Hindlimb muscle (tissue), 1 donor: ENCODE measurements at places on chromosomes 1 and 21. TPM values are rescaled to one million over a fixed set of nuclear protein-coding genes. Genes with fewer than 3 reads are reported as not detected.

The C4BPB gene
- polyA plus RNA-seq, result 0.10 TPM

- no peak for DNase-seq
Measured at GRCh38 chr1:46184920-46185658, 8.8 kb upstream of the P3R3URF start.

GRCh38 chr1:21344750-21345443, 54.6 kb upstream of the ECE1 start:
- no peak for DNase-seq

DNA sequence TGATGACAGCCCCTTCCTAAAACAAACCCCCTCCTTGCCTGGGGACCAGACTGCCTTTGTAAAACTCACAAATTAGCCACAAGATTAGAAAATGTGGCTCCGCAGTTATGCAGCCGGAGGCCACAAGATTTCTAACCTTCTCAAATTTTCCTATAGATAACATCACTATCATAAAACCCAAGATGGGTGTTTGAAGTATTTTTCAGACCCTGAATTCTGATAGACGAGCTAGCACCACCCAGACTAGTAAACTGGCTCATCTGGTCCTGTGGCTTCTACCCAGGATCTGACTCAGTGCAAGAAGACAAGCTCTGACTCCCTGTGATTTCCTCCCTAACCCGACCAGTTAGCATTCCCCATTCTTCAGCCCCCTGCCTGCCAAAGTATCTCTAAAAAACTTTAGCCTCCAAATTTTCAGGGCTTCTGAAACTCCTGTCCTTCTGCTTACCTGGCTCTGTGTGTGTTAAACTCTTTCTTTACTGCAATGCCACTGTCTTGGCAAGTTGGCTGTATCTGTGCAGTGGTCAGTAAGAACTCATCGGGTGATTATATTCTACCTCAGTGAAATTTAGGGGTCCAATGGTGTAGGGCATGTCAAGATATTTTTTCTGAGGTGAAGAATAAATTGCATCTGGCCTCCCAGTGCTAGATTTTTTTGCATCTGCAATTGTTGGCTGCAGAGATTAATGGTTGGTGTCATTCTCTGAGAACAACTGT, 102.1 kb downstream of the S1PR1 start:
- DNase-seq, result no peak

DNA sequence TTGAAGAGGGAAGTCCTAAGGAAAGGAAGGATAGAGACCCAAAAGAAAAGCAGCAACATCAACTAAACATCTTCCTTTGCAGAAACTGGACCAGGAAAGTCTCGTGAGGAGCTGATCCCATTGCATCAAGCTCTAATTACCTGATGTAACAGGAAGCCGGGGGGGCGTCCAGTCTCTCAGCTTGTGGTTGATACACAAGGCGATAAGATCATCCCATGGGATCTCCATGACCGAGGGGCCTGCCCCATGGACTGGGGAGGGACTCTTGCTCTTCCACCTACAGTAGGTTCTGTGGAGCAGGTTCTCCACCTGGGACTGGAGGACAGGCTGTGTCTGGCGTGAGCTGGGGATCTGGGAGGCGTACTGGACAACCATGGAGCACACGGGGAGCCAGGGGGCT, 14.8 kb upstream of the LSS start:
- DNase-seq, result no peak

The OR10Z1 gene
- 0.10 TPM for polyA plus RNA-seq

- no peak for DNase-seq
Measured at GRCh38 chr1:33401471-33401870, 29.4 kb downstream of the PHC2 start.

The ANGPTL7 gene
- polyA plus RNA-seq, result 0.54 TPM

The CA6 gene
- not detected for polyA plus RNA-seq

DNA sequence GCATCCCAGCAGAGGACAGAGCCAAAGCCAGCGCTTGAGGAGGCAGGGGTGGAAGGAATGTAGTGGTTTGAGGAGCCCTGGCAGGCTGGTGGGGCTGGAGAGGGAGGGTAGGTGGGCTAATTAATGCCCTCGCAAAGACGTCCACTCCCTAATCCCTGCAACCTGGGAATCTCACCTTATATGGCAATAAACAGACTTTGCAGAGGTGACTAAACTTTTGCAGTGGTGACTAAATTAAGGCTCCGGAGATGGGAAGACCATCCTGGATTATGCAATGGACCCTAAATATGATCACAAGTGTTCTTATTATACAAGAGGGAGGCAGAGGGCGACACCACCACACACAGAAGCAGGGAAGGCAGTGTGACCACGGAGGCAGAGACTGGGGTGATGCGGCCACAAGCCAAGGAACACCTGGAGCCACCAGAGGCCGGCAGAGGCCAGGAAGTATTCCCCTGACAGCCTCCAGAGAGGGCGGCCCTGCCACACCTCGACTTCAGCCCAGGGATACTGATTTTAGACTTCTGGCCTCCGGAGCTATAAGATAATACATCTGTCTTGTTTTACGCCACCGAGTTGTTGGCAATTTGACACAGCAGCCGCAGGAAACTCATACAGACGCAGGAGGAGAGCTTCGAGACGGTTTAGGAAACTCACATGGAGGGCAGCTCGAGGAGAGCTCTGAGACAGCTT, 23.1 kb upstream of the NPPB start:
- no peak for DNase-seq

The MPL gene
- 0.41 TPM for polyA plus RNA-seq

DNA sequence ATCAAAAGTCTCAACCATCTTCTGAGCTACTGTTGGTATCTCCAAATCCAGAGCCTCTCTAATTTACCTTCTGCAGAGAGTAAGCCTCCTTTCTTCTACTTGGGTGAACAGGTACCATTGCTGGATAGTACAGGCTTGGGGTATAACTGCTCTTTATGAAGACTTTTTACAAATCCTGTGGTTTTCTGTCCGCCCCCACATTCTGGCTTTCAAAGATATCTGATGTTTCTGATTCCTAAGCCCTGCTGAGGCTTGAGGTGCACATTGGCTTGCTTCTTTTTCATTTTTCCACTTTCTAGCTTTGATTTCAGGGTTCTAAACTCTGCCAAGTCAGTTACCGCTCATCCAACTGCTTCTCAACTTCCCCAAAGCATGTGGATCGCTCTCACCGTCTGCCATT, 37.1 kb downstream of the TENT5C start:
- DNase-seq, result no peak

The LRRC71 gene
- polyA plus RNA-seq, result 0.83 TPM

DNA sequence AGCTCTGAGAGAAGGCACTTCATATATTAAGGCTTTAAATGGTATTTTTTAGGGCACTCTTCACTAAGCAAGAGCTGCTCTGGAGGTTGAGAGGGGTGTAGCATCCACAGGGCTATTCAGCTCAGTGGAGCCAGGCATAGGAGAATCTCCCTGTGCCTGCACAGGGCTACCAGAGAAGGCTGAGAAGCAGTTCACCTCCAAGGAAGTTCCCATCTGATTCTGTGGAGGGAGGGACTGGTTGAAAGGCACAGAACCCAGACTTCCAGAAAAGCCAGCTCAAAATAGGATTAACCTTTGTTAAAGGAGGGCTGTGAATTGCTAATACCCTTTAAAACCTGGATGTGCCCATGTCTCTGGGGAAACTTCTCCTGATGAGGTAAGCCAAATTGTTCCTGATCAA, 304.5 kb downstream of the TTLL7 start:
- no peak for DNase-seq

DNA sequence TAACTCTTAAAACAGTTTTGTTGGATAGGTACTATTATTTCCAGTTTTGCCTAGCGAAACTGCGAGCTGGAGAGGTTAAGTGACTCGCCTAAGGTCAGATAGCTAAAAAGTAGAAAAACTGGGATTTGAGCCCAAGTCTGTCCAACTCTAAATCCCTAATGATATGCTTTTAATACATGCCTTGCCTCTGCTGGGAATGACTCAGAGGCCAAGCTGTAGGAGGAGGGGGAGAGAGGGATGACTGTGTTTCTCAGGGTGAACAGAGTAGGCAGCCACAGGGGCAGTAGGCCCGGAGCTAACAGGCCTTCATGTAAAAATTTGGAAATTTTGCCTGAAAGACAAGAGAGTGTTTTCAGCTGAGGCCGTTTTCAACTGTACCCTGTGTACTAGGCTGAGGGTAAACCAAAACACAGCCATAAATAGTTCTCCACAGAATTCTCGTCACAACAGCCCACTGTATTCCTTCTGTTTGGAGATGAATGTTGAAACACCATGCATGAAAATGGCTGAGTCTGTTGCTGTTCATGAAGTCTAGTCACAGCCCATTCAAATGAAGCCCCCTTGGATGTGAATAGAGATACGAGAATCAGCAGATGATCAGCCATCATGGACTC, 107.5 kb upstream of the HOOK1 start:
- no peak for DNase-seq

GRCh38 chr1:48674641-48675040, 102.0 kb downstream of the BEND5 start:
- DNase-seq, result no peak

DNA sequence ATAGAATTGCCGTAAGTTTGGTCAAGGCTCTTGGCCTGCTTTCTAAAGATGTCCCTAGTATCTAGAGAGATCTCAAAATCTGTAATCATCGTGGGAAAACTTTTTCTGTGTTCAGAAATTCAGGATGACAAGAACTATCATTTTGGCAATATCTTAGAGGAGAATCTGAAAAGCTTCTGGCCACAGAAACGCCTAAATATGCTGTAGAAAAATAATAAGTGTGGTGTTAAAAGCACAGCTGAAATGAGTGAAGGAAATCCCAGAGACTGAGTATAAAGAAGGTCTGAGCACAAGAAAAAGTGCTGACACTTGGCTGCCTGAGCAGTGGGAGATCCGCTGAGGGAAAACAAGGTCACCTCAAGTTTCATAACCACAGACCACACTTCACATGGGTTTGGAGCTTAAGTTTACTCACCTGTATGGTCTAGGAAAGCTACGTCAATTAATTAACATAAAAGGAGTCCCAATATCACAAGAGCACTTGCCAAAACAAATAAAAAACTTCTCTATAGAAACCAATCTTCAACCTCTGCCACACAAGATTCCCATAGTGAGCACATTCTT, 235.2 kb upstream of the IRF2BP2 start:
- DNase-seq, result no peak

DNA sequence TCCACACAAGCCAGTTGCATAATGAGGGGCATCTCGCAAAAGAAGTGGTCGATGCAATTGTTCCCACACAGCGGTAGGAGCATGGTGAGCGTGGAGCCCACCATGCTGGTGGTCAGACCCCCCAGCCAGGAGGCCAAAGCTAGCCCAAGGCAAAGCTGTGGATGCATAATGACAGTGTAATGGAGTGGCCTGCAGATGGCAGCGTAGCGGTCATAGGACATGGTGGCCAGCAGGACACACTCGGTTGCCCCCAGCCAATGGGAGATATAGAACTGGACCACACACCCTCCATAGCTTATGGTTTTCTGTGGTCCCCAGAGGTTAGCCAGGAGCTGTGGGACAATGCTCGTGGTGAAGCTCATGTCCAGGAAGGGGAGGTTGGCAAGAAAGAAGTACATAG, 4.3 kb downstream of the OR2C3 start:
- DNase-seq, result no peak

- DNase-seq, result no peak
Measured at GRCh38 chr1:58755468-58755872, 28.4 kb downstream of the JUN start.

- no peak for DNase-seq
Measured at GRCh38 chr1:239253032-239253431, 133.3 kb upstream of the CHRM3 start.

DNA sequence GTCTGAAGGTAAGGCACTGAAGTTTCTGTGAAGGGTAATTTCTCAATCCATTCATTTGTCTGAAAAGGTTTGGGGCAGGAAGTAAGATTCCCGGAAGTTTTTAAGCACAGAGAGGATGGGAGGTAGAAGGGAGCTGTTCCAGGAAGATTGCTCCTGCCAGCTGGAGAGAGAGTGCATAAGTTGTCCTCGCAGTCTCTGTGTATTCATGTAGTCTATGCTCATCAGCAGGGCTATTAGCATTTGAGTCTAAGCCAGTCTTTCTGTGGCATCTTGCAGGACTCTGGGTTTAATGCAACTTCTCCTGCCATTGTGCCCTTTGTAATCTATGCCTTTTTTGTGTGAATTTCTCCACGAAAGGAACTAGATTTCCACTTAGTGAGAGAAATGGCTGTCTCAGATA, 140.8 kb upstream of the FGGY start:
- DNase-seq, result no peak

GRCh38 chr1:229614701-229615100, 11.2 kb downstream of the TAF5L start:
- no peak for DNase-seq

DNA sequence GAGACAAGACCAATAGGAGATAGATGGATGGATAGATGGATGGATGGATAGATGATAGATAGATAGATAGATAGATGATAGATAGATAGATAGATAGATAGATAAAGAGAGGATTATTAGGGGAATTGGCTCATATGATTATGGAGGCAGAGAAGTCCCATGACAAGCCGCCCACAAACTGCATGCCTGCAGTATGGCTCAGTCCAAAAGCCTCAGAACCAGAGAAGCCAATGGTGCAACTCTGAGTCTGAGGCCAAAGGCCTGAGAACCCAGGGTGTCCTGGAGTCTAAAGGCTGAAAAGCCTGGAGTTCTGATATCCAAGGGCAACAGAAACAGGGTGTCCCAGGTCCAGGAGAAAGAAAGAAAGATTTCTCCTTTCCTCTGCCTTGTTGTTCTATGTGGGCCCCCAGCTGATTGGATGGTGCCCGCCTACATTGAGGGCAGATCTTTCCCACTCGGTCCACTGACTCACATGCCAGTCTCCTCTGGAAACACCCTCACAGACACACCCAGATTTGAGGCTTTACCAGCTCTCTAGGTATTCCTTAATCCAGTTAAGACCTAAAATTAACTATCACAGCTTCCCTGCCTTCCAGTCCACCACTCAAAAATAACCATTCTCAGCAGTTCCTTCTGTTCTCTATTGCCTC, 39.6 kb upstream of the IRF2BP2 start:
- no peak for DNase-seq

- DNase-seq, result no peak
Measured at GRCh38 chr1:13478692-13479091, 35.1 kb downstream of the LRRC38 start.

GRCh38 chr21:45811136-45811535, 167.6 kb downstream of the PCBP3 start:
- no peak for DNase-seq

- DNase-seq, result no peak
Measured at GRCh38 chr1:191963781-191964455, 194.3 kb upstream of the RGS18 start.

DNA sequence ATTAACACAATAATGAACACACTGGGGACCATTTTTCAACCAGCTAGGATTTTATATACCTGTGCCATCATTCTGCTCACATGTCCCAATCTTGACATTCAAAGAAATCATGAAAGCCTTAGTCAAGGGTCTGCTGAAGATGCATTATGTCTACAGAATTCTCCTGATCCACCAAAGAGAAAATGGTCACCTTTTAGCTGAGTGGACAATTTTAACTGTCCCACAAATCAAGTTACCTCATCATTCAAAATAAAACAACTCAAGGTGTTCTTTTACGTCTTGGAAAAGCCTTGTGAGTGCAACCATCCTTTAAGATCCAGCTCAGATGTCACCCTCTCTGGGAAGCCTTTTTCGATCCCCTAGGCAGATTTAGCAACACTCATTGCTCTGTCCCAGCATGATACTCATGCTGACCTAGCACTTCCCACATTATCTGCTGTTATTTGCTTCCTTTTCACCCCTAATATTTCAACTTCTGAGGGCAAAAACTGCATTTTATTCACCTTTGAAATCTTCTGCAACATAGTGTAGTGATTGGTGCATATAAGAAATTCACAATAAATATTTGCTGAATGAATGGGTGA, 80.1 kb downstream of the LMO4 start:
- DNase-seq, result no peak

The CGN gene
- polyA plus RNA-seq, result 0.58 TPM

GRCh38 chr1:156414461-156415064, 45.6 kb downstream of the RHBG start:
- no peak for DNase-seq
